NCI-H2081 treated with DMSO at 0.1 percent for 48 hours (cell line): ENCODE measurements at places on chromosomes 2 and 18.

- no peak for DNase-seq
These were observed 214.3 kb upstream of the NXPH2 start for GRCh38 chr2:138994502-138994901.

- no peak for DNase-seq
These were observed 64.9 kb downstream of the LNPK start for GRCh38 chr2:175937216-175937615.

DNA sequence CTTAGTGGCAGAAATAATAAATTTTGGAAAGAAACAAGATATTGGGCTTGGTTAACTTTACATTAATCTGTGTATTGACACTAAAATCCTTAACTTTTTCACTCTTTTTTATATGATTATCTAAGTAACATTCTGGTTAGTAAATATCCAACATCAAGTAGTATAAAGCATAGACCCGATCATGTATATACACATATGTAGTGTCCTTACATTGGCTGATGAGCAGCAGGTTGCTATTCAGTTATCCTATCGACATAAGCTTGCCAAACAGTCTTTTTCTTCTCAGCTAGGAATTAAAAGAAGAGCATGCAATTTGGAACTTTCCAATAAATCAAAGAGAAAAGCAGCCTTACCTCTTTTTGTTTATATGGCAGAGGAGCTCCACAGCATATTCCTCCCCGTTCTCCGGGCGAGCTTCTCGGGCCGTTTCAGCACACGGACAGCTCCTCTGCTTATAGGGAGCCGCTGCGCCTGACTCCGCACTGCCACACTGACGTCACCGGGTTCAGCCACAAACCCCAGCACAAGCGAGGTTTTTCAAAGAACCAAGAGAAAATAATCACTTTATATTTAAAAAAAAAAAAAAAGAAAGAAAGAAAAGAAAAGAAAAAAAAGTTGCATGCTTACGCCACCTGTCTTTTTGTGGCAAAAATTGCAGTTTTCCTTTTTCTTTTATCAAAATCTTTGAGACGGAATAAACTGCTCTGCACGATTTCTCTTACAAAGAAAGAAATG lies at the start of gene SCG2:
Gene SCG2, minus strand, starts transcription at position 430 of the 735 bp plus-strand sequence. CDS start 3,079 bp downstream, outside the sequence.
- peak; percentile 75 for DNase-seq

DNA sequence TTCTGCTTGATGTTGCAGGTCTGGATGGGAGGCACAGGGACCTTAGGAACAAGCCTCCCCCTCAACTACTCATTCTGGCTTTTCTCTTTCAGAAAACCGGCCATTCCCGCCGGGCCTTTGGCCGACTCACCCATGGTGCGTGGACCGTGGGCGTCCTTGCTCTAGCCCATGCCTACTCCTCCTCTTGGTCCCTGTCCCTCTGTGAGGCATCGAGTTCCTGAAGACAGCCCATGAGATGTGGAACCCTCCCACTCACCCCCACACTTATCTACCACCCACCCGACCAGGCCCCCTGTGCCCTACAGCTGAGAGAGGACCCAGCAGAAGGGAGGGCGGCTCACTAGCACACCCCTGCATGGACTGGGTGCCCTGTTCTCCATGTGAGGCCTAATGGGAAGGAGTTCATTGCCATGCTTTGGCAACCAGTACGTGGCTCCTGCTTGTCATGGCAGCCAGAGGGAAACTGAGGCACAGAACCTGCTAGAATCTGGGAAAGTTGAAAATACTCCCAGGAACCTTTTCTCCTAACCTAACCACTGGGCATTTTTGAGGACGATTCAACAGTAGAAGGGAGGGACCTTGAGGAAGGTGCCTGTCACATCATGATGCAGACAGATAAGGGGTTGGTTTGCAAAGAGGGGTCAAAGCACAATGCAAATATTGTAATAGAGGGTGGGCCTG lies 8.5 kb downstream of the SPEG start:
- DNase-seq: no peak

- no peak for DNase-seq
These were observed 27.1 kb downstream of the VPS54 start for GRCh38 chr2:63992061-63992685.
